ENCODE measurements at places on chromosomes 6 and 20.
A peak's percentile ranks its signal among the peaks of the same experiment; 100 is the strongest.

- DNase-seq: peak; percentile 13
Observed at GRCh38 chr6:35048631-35049083, 92.5 kb downstream of the TCP11 start.

GRCh38 chr6:40848038-40848437, 191.0 kb downstream of the UNC5CL start:
- DNase-seq: peak; percentile 50

DNA sequence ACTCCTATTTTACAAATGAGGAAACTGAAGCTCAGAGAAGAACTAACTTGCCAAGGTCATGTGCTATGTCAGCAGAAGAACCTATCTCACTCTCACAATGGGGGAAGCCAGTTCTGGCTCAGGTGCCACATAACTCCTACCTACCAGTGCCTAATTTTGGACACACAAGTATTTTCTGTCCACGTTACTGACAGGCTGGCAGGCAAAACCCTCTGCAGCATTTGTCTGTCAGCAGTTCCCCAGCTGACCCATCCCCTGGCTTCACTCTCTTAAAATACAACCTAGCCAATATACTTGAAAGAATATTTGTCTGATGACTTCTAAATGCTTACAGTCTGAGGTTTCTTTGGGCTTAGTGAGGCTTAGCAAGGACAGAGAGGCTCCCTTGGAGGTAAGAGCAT, 15.5 kb downstream of the GSS start:
- no peak for DNase-seq

DNA sequence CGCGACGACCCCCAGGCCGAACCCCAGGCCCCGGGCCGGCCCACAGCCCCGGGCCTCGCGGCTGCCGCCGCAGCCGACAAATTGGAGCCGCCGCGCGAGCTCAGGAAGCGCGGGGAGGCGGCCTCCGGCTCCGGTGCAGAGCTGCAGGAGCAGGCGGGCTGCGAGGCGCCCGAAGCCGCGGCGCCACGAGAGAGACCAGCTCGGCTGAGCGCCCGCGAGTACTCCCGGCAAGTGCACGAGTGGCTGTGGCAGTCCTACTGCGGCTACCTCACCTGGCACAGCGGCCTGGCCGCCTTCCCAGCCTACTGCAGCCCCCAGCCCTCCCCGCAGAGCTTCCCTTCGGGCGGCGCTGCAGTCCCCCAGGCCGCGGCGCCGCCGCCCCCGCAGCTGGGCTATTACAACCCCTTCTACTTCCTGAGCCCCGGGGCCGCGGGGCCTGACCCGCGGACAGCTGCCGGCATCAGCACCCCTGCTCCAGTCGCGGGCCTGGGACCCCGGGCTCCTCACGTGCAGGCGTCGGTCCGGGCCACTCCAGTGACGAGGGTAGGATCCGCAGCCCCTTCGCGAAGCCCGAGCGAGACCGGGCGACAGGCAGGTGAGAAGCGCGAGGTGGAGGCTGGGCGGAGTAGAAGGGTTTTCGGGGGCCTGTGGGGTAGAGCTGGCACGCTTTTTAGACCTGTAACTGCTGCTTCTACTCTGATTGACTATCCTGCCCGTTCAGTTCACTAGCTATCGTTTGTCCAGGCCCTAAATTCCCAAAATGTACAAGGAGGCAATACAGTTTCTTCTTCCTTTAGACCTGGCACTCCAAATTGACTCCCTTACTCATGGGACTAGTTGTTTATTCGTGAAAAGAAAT, 654 bp downstream of the FAM8A1 start:
- DNase-seq: peak; percentile 57

DNA sequence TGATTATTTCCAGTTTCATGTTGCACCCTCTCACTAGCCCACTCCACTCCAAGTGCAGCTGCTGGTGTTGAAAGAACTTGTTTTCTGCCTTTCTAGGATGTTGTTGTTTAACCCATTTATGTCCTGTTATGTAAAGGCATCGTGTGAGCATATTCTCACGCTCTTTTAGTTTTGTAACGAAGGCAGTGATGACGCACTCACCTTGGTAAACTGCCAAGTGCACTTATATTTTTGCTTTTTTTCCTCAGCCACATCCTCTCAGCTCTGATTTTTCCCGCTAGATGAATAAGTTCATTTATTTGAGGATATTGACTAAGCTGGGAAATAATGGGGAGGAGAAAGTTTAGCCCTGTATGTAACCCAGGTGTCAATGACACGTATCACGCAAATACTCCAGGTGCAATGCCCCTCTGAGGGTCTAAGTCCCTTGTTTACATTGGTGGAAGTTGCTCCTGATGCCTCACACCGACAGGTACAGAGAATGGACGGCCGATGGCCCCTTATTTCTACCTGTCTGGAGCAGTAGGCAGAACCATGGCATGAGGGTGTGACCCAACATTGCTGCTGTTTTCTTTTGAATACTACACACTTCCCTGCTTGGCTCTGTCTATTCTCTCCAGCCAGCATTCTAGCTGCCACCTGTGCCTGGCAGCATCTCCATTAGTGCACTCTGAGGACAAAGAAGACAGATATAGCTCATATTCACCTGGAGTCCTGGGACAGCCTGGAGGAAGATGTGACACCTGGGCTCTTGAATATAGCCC, 132.7 kb upstream of the SLC24A3 start:
- peak; percentile 29 for DNase-seq

GRCh38 chr6:156879186-156879585, 102.0 kb downstream of the ARID1B start:
- DNase-seq: no peak

Measured in ELR (cell line).